Head of caudate nucleus (tissue), 42 donors: ENCODE measurements at places on chromosomes 1 and 21.
A peak's percentile ranks its signal among the peaks of the same experiment; 100 is the strongest.

- no peak for DNase-seq
Measured at GRCh38 chr1:213669964-213670691, 317.6 kb upstream of the PROX1 start.

DNA sequence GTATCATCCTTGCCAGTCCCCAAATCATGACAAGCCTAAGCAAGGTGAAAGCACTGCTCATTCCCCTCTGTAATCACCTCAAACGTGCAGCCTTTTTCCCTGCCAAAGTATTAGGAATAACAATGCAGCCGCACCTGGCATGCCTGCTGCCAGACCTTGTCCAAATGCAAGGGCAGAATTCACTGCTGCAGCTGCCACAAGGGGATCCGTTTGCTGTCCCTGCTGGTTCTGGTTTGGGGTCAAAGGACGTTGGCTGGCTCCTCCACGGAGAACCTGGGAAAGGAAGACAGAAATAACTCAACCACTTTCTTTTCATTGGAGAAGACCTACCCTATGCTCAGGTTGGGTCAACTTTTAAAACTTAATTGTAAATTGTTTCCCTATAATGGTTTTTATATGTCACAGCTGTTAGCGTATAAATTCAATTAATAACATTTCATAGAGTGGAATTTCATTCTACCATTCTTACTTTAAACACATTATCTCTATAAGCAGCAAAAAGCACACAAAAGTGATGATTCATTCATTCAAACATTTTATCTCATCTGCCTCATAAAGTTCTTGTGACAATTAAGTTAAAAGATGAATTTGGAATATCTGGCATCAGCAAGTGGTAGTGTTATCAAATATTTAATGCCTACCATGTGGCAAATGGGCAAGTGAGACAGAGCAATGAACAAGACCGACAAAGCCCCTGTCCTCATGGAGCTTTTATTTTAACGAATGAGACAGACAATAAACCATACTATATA lies 59.8 kb upstream of the SDC3 start:
- no peak for DNase-seq

DNA sequence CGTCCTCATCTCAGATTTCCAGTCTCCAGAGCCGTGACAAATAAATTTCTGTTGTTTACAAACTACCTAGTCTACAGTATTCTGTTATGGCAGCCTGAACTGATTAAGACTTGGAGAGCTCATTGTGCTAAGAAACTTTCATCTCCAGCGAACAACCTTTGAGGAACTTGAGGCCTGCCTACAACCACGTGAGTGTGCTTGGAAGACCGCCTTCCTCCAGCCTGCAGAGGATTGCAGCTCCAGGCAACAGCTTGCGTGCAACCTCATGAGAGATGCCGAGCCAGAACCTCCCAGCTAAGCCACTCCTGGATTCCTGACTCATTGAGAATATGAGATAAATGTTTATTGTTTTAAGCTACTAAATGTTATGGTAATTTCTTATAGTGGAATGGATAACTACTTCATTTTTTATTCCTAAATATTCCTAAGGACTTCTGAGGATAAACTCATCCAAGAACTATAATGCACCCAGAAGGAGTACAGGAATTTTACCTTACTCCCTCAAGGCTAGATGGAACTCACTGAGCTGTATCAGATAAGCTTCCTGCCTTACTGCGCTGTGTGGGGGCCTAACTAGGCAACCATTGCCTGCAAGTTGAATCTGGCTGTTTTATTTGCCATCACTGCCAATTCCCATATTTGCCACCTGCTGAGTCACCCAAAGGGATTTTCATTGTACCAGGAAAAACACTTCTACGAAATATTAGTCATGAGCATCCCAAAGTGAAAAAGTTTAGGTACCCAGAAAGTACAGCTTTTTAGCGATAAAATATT lies 17.6 kb downstream of the FAM177B start:
- peak; percentile 44 for DNase-seq

DNA sequence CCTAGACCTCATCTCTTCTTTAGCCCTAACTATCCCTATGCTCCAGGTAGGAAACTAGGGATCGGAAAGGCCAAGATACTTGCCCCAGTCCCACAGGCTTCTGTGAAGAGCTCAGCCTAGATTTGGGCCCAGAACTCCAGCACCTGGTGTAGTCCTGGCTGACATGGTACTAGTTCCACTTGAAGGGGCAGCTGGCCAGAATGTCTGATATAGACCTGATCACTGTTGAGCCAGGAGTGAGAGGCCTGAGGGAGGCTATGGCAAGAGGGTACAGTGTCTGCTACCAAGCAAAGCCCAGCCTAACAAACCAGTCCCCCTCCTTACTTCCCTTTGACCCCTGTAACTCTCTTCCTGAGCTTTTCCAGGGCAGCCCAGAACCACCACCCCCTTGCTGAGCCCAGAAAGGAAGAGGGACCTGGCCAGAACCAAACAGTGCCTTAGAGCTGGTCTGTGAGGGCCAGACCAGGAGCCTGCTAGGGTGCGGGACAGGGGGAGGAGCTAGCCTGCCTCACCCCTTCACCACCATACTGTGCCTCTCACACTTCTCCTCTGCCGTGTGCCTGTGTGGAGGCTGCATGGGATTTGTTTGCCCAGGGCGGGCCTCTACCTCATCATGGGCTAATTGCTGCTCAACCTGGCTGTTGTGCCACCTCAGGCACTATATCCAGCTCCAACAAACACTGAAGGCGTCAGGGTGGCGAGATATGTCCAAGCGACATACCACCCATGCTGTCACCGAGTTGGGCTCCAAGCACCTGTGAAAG lies 10.9 kb downstream of the POMGNT1 start:
- no peak for DNase-seq

DNA sequence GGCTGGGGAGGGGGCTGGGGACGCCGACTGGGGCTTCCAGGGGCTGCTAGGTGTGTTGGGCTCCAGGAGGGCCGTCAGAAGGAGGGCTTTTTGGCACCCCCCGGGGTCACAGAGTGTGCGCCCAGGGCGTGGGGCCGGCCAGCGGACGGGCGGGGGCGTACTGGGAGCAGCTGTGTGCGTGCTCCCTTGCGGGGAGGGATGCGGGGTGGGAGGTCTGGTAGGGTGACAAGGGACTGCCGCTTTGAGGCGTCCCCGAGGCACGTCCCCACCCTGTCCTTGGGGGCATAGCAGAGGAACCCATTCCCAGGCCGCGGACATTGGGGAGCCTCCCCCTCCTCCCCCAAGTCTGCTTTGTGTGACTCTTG lies 1.1 kb downstream of the FOXO6 start:
- no peak for DNase-seq

DNA sequence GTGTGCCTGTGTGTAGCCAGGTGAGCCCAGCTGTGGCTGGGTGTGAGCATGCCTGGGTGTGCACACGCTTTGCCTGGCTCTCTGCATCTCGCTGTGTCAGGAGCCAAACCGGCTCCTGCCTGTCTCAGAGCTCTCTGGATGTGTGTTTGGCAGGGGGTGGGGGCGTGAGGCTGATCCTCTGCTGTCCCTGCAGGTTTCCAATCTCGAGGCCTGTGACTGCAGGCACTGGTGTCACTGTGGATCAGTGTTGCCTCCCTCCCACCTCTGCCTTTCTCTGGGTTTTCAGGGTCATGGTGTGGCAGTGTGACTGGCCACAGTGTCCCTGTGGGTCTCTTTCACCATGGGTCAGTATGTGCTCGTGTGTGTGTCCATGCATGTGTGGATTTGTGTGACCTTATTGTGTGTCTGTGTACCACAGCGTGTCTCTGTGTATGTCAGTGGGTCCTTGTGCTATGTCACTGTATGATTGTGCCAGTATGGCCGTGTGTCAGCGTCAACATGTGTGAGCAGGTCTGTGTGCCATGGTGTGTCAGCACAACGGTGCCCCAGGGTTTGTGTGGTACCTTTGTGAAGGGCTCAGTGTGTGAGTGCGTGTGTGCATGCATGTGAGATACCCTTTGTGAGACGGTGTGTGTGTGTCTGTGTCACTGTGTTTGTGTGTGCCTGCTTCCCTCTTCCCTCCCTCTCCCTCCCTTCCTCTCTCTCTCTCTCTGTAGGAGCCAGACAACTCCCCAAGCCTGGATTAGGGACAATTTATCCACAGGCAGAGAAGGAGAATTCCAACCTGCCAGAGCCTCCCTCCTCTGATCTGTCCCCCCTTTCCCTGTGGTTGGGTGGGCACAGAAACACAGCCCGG lies 43.4 kb downstream of the AHDC1 start:
- DNase-seq, result no peak

GRCh38 chr21:41627428-41627827 lies 119.5 kb upstream of the TMPRSS2 start:
- DNase-seq, result no peak

- DNase-seq, result no peak
Measured at GRCh38 chr1:9128166-9128519, 759 bp downstream of the GPR157 start.

DNA sequence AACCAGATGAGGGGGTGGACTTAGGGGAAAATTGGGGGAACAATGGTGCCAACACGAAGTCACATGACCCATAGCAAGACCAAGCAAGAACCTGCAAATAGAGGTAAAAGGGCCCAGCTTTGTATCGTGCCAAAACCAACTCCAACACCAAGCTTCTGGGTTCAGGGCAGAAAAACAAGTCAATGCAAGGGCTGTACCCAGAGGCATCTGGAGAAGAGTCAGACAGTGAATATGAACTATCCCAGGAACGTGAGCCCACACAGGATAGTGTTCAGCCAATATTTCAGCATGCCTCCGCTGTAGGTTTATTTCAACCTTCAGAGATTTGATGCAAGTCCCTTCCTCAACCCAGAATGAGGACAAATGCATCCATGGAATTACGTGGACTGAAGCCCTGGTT lies 15.0 kb upstream of the ZMYM6 start:
- DNase-seq, result no peak

- no peak for DNase-seq
Measured at GRCh38 chr1:211241071-211241470, 18.1 kb upstream of the RCOR3 start.

- no peak for DNase-seq
Measured at GRCh38 chr1:162065016-162065415, 4.5 kb upstream of the NOS1AP start.

GRCh38 chr1:55054396-55054795 lies 15.0 kb downstream of the PCSK9 start:
- DNase-seq, result no peak

DNA sequence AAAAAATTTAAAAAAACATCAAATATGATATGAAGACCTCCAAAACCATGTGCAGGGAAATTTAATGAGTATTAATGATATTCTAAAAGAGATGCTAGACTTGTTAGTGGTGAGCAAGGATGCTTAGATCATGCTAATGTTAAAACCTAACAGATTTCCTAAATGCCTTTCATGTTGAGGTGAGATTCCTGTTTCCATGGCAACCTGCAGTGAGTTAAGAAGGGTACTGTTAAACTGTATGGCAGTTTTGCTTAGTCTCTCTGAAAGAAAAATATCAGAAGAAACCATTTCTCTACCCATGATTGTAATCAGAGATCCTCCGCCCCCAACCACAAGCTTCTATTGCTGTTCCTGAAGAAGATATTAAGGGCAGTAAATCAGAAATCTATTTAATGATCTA lies 321.6 kb upstream of the LRRC7 start:
- peak; percentile 5 for DNase-seq

GRCh38 chr1:248730507-248731335 lies 24.8 kb downstream of the LYPD8 start:
- no peak for DNase-seq

DNA sequence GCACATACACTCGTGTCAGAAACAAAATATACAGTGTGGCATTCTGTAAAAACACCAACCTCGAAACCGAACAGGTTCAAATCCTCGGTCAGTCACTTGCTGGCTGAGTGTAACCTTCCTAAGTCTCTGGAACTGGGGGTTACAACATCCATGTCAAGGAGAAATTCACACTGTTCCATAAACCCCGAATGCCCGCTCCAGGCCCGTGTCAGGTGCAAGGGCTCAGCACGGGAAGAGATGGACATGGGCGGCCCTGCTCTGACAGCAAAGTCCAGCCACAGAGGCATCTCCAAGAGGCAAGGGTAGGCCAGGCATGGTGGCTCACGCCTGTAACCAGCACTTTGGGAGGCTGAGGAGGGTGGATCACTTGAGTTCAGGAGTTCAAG lies 79.5 kb downstream of the SLC66A1 start:
- no peak for DNase-seq

- DNase-seq, result peak; percentile 80
Measured at GRCh38 chr1:109739738-109740614, 862 bp downstream of the GSTM3 start.

DNA sequence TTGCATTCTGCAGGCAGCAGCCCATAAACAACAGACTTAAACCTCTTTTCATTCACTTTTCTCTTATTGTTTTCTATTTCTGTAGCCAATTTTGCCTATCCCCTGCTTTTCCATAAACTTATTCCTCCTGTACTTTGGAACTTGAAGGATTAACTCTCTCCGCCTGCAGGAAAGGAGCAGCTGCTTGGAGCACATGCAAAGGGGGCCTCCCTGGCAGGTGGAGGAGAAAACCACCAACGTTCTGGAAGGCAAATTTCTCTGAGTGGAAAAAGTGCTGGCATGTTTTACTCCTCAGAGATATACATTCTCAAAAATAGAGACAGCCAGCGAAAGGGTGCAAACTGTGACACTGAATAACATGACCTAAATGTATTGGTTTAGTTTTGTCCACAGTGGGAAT lies 33.6 kb downstream of the RGS21 start:
- no peak for DNase-seq

DNA sequence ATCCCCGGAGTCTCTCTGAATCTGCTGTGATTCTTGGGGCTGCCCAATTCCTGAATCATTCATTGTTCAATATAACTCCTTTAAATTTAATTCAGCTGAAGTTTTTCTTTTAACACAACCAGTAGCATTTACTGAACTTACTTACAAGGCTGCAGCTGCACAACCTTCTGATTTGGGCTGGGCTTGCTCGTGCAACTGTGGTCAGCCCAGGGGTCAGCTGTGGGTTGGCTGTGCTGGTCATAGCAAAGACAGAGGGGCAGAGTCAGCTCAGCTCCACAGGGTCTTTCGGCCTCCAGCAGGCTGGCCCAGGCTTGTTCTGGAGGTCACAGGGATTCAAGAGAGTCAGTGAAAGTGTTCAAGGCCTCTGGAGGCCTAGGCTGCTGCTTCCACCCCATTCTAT lies 186.1 kb downstream of the MATN1 start:
- no peak for DNase-seq

DNA sequence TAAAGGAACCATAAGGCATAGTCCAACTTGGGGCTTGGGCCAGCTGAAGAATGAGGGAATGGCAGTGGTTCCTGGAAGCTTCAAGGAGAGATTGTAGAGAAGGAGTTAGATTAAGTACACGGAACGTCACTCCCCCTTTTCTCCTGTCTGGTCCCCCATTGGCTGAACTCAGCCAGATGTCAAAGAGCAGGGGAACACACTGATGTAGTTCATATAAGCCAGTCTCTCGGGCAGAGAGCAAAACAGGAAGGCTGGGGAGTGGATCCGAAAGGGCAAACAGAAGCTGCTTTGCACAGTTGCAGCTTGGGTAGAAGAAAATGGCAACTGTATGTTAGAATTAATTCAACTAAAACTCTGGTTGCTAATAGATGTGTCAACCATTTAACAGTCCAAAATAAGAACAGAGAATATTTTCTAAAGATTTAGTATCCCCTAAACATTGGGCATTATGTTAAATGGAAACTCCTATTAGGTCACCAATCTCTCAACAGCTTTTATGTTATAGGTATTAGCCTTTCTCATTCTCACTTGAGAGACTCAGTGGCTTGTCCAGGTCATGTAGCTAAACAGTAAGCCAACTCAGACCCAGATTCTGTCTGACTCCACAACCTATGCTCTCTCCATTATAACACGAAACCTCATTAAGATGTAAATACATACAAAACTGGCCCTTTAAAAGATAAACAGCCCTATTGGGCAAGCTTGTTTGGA lies 600.7 kb upstream of the USP24 start:
- no peak for DNase-seq

GRCh38 chr1:235511470-235512240 lies 7.4 kb upstream of the B3GALNT2 start:
- no peak for DNase-seq

GRCh38 chr1:62317021-62317768 lies 2.0 kb downstream of the KANK4 start:
- no peak for DNase-seq
